ENCODE measurements at places on chromosomes 7 and 10. TPM values are rescaled to one million over a fixed set of nuclear protein-coding genes. Genes with fewer than 3 reads are reported as not detected.

Gene NEUROG3
- not detected for total RNA-seq

Gene CDK13
- 20.8 TPM for total RNA-seq

Gene SEMA3C
- 78.3 TPM for total RNA-seq

Gene CREB5
- total RNA-seq, result 5.0 TPM

Gene MINDY4
- 2.3 TPM for total RNA-seq

Gene UBTD1
- 21.1 TPM for total RNA-seq

Gene NPFFR1
- total RNA-seq, result under 0.01 TPM

Gene MLXIPL
- total RNA-seq, result 1.1 TPM

Gene WDR86
- 0.20 TPM for total RNA-seq

Gene MEOX2
- not detected for total RNA-seq

Gene SLC26A3
- not detected for total RNA-seq

Gene EVX1
- 0.18 TPM for total RNA-seq

Gene SFMBT2
- 7.0 TPM for total RNA-seq

Gene TMEM213
- total RNA-seq, result not detected

Gene HOXA6
- total RNA-seq, result 1.7 TPM

Gene DOCK1
- total RNA-seq, result 23.2 TPM

Gene SPDYE6
- not detected for total RNA-seq

Gene NRAP
- total RNA-seq, result not detected

Gene HOXA11
- total RNA-seq, result 0.67 TPM

Gene SEMA3A
- 4.5 TPM for total RNA-seq

Gene MNX1
- 4.6 TPM for total RNA-seq

Gene VWA2
- 0.03 TPM for total RNA-seq

Gene DGKI
- 0.19 TPM for total RNA-seq

Gene CRHR2
- 0.02 TPM for total RNA-seq

Gene LRRC17
- 0.09 TPM for total RNA-seq

Data from A549 treated with AZD2906 at 1 μM for 4 hours (cell line).